Psoas muscle (tissue), 8 donors: ENCODE measurements at places on chromosomes 1 and 21. TPM values are rescaled to one million over a fixed set of nuclear protein-coding genes. Genes with fewer than 3 reads are reported as not detected.

Gene CCDC27
- total RNA-seq: not detected

Gene TCP10L
- 0.63 TPM for total RNA-seq

GRCh38 chr1:30329263-30329753, 394.1 kb downstream of the MATN1 start:
- DNase-seq: no peak

GRCh38 chr1:227951624-227952373, 4.1 kb upstream of the WNT9A start:
- DNase-seq: no peak

DNA sequence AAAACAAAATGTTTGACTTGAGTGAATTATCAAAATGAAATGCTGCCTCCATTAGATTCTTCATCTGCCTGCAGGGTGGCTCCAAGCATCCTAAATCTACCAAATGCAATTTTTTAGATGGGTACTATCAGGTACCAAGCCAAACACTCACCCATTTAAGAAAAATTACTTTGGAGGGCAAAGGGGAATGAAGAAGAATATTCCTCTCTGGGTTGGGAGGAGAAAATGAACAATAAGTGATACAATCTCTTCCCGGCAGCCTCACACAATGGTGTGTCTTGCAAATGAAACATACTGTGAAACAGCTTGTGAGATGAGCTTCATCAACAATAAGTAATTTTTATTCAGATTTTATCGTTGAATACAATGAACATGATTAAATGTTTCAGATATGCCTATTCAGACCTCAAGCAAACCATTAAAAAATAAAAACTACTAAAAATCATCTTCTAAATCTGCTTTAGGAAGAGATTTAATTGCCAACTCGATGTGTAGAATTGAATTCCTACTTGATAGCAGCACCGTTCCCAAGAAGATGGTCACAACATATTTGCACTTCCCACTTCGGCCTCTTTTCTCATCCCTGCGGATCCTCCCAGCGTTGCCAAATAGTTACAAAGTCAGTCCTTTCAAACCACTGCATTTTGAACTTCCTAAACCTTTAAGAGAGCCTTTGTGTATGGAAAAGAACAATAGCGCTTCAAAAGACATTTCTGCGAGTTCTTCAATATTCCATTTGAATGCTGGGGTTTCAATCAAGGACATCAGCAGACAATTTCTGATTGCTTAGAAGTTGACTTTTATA, 2.7 kb downstream of the DAB1 start:
- no peak for DNase-seq

DNA sequence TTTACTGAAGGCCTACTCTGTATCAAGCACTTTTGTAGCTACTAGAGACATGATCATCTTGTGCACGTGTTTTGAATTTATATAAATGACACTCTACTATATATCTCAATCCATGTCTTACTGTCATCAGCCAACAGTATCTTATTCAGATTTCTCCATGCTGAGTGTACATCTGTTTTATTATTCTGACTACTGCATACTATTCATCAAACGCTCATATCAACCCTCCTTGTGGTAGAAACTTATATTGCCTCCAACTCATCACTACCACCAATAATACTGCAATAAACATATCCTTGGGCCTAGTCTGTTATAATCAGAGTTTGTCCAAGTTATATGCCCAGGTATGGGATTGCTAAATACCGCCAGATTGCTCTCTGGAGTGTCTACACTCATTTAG, 81.6 kb upstream of the IRF2BP2 start:
- no peak for DNase-seq
